ENCODE measurements at places on chromosomes 2 and 18.

DNA sequence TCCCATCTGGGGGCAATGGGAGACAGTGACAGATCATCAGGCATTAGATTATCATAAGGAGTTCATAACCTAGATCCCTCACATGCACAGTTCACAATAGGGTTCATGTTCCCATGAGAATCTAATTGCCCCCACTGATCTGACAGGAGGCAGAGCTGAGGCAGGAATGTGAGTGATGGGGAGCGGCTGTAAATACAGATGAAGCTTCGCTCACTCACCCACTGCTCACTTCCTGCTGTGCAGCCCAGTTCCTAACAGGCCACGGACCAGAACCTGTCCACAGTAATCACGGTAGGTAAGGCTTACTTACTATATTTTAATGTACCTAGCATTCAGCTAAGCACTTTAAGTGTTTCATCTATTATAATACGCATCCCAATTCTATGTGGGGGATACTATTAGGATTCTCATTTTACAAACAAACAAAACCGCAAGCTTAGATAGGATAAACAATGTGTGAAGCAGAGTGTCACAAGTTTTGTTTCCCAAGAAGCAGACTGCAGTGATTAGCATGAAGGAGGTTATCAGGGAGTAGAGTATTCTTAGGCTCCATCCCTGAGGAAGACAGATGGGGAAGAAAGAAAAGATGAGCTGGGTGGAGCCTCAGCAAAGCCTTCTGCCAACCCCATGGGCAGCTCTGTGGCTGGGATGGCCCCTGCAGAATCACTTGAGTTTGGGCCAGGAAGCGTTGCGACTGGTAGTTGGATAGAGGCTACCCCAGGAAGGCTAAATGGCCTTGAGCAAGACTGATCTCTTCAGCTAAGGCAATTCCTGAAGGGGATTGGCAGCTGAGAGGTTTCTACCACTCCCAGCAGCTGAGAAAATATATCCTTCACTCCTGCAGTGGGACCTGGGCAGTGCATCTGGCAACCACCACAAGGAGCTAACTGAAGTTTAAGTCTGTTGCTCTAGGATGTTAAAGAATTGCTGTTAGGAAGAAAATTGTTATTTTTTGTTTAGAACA lies 133.1 kb downstream of the MREG start:
- no peak for DNase-seq

- peak; percentile 62 for DNase-seq
These were observed 109.8 kb downstream of the AP1S3 start for GRCh38 chr2:223727562-223727961.

DNA sequence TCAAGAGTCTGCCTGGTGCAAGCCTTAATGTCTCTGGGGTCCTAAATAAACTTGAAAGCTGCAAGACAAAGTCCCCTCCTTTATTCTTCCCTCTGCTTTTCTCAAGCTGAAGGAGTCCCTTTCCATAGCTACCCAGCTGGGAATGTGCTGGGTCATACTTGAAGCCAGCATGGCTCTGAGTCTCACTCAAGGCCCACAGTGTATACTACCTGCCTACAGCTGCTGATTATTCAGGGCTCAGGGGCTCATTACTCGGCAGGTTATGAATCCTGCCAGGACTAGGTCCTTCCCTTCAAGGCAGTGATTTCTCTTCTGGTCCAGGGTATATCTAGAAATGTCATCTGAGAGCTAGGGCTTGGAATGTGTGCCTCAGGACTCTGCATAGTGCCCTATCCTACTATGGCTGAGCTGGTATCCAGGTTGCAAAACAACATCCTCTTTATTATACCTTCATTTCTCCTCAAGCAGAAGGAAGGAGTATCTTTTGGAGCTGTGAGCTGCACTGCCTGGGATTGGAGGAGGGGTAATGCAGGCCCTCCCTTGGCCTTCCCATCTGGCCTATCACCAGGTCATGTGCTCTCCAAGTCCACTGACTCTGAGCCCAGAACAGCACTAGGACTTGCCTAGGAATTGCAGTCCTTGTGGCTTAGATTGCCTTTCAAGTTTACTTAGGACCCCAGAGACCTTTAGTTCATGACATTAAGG lies 22.3 kb downstream of the IL1RN start:
- no peak for DNase-seq

DNA sequence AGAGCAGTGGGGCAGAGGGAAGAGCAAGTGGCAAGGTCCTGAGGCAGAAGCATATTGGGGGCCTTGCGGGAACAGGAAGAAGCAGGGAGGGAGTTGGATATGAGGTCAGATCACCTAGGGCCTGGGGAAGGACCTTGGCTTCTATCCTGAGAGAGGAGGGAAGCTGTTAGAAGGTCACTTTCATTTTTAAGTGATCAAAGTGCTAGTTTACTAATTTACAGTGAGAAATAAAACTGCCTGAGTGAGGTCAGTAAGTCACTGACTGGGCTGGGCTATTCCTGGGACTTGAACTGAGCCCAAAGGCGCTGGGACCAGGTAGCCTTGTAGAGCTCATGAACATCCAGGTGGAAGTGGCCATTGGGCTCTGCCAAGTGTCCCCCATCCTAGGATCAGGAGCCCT lies 76.6 kb upstream of the B3GNT7 start:
- DNase-seq = no peak

DNA sequence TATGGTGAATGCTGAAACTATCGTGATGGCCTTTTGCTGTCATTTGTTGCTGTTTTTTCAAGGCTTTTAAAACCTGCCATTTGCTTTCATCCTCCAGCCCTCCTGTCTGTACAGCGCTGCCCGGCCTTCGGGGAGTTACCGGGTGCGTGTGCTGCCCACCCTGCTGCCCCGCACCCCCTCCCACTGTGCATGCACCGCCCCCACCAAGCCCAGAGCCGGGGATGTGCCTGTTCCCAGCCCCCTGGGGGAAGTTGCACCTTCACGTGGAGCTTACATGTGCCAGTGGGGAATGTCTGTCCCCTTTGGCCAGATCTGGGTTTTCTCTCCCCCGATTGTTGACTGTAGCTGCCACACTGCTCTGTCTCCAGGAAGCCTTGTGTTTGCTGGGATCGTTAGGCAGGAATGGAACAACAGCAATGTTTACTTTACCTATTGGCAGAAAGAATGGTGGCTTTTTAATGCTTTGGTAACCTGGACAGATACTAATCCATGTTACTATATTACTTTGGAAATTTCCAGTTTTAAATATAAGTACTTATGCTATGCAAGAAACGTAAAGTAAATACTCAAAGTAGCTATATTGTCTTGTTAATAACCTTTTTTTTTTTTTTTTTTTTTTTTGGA lies 64.8 kb upstream of the RBM44 start:
- DNase-seq = no peak

DNA sequence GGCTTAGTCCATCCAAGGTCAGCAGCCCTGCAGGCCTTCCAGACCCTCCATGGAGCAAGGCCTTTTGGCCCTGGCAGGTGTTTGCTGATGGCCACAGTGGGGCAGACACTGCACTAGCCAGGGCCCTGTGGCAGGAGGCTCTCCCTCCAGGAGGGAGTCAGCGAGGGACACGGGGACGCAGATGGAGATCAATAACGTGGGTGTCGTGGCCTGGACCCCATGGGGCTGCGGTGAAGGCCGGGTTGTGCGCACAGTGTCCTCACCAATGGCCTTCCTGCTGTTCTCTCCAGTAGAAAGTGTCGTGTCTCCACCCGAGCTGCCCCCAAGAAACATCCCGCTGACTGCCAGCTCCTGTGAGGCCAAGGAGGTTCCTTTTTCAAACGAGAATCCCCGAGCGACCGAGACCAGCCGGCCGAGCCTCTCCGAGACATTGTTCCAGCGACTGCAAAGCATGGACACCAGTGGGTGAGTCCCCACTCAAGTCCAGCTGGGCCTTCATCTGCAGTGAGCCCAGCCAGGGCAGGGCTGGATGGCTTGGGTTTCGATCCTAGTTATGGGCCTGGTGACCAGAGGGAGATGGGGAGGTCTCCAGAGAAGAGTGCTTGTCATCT lies 65.4 kb downstream of the INPP5D start:
- no peak for DNase-seq

- DNase-seq = no peak
These were observed 25.6 kb downstream of the GCA start for GRCh38 chr2:162369551-162369950.

DNA sequence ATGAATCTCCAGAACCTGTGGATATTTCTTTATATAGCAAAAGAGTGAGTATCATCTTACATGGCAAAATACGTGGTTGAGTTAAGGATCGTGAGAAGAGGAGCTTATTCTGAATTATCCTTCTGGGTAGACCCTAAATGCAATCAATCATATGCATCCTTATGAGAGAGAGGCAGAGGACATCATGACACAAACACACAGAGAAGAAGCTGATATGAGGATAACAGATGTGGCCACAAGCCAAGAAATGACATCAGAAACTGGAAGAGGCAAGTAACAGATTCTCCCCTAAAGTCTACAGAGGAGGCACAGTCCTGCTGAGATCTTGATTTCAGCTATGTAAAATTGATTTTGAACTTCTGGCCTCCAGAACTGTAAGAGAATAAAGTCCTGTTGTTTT lies 730.2 kb upstream of the ZNF804A start:
- peak; percentile 3 for DNase-seq

GRCh38 chr2:231213931-231214642 lies 15.7 kb downstream of the ARMC9 start:
- DNase-seq = no peak

- no peak for DNase-seq
These were observed 31.1 kb downstream of the GREB1 start for GRCh38 chr2:11564816-11565567.

DNA sequence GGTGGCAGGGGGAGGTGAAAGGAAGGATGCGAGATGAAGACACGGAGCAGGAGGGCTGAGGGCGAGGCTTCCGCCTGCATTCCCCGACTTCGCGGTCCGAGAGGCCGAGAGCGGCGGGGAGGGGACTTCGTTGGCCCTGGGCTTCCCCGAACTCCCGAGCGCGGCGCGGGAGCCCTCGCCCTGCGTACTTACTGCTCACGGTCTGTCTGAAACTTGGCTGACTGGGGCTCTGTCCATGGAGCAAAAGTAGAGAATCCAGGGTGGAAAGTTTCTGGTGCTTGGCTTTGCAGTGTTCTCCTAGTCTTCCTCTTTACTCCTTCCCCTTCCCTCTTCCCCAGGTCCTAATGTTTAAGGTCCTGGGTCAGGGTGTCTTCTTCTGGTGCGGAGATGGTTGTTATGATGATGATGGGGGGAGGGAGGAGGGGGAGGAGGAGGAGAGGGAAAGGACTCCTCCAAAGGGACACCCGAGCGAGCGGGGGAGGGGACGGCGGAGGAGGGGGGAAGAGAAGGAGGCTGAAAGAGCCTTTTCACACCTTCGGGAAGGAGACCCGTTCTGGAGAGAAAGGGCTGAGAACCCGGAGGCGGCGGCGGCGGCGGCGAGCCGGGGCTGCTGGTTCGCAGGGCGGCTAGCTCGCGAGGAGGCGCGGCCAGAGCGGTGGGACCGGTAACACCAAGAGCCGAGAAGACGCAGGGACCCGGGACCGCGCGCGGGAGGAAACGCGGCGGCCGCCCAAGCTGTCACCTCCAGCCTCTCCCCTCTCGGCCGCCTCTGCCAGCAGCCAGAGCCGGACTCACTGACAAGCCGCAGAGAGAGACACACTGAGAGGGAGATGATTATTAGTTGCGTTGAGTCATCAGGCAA lies at the start of gene SATB2:
Gene SATB2 (minus strand): TSS at position 793 of the 862 bp plus-strand sequence. CDS start 1,902 bp downstream, outside the sequence.
- peak; percentile 13 for DNase-seq

GRCh38 chr2:235769046-235769445 lies 275.2 kb downstream of the AGAP1 start:
- no peak for DNase-seq

- DNase-seq = no peak
These were observed 55.7 kb upstream of the KCNG2 start for GRCh38 chr18:79742076-79742475.

GRCh38 chr2:162258686-162259085 lies 15.4 kb upstream of the FAP start:
- no peak for DNase-seq

DNA sequence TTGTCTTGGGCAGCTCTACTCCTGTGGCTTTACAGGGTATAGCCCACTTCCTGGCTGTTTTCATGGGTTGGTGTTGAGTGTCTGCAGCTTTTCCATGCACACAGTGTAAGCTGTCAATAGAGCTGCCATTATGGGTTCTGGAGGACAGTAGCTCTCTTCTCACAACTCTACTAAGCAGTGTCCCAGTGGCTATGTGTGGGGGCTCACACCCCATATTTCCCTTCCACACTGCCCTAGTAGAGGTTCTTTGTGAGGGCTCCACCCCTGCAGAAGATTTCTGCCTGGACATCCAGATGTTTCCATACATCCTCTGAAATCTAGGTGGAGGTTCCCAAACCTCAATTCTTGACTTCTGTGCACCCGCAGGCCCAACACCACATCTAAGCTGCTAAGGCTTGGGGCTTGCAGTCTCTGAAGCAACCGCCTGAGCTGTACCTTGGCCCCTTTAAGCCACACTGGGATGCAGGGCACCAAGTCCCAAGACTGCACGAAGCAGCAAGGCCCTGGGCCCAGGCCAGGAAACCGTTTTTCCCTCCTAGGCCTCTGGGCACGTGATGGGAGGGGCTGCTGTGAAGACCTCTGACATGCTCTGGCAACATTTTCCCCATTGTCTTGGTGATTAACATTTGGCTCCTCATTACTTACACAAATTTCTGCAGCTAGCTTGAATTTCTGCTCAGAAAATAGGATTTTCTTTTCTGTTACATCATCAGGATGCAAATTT lies 9.4 kb downstream of the ELAC1 start:
- DNase-seq = no peak

GRCh38 chr2:128282246-128282975 lies 36.3 kb downstream of the HS6ST1 start:
- peak; percentile 74 for DNase-seq

GRCh38 chr2:217980591-217980990 lies 22.2 kb downstream of the TNS1 start:
- DNase-seq = no peak

DNA sequence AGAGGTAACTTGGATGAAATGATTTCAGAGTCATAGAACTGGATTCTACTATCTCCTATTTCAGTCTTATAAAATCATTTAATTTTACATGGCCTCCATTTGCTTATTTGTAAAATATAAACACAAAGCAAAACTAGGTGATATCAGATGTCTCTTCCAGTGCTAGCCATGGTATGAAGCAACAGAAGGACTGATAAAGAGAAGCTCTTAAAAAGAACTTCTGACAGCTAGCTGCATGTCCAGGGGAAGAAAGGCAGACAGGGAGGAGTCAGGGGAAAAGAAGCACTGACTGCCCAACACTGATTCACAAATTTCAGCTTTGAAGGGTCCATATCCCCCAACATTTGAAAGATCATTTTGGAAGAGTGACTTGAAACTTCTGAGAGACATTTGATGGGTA lies 6.4 kb downstream of the SLC8A1 start:
- no peak for DNase-seq

GRCh38 chr2:169345486-169346437 lies 16.6 kb downstream of the LRP2 start:
- DNase-seq = no peak

DNA sequence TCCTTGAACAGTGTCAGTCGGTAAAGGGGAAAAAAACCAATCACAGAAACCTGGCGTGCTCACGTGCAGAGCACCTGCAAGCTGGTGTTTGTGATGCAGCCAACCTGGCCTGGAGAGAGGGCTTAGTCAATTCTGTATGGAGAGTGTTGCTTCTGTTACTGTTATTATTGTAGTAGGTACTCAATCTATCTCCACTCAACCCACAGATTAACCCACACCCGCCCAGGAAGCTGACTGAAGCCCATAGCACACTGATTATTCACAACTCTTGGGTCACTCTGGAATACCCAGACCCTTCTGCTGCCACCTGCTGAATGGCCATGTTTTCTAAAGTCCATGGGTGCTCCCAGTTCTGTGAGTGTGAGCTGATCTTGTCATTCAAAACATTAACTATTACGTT lies 53.9 kb downstream of the TNFRSF11A start:
- no peak for DNase-seq

GRCh38 chr2:70748002-70748784 lies 19.8 kb downstream of the ADD2 start:
- no peak for DNase-seq

- no peak for DNase-seq
These were observed 328.2 kb upstream of the COL3A1 start for GRCh38 chr2:188645986-188646385.

- DNase-seq = peak; percentile 22
These were observed 56.1 kb upstream of the FHL2 start for GRCh38 chr2:105454801-105455485.
